Foreskin melanocyte (primary cell): ENCODE measurements at places on chromosomes 16 and 17.

GRCh38 chr16:27273670-27274423 is 5.3 kb upstream of the NSMCE1 start:
- no peak for DNase-seq

- DNase-seq, result no peak
These were observed at the start of gene ZNF750 for GRCh38 chr17:82839617-82840292. TSS of gene ZNF750 (minus strand) at chr17:82840022. CDS start at chr17:82832454, 7,568 bp downstream.

GRCh38 chr16:85902366-85903155 is 3.6 kb downstream of the IRF8 start:
- no peak for DNase-seq

DNA sequence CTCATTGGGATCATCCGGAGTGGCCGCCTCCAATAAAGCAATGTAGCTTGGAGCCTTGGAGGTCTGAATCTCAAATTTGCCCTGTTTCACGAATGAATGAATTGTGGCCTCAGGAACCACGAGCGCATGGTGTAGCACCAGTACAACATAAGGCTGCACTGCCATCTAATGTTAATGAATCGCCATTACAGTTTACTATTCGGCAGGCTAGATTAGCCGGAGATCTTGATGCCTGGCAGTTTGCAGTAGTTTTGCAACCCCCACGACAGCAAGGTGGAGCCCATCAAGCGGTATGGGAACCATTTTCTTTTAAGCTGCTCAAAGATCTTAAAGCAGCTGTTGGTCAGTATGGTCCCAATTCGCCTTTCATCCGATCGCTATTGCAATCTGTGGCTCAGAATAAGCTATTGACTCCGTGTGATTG is 18.8 kb downstream of the ALOX15B start:
- peak; percentile 68 for DNase-seq

- DNase-seq, result no peak
These were observed 91.6 kb upstream of the ZNF469 start for GRCh38 chr16:88290850-88291830.

DNA sequence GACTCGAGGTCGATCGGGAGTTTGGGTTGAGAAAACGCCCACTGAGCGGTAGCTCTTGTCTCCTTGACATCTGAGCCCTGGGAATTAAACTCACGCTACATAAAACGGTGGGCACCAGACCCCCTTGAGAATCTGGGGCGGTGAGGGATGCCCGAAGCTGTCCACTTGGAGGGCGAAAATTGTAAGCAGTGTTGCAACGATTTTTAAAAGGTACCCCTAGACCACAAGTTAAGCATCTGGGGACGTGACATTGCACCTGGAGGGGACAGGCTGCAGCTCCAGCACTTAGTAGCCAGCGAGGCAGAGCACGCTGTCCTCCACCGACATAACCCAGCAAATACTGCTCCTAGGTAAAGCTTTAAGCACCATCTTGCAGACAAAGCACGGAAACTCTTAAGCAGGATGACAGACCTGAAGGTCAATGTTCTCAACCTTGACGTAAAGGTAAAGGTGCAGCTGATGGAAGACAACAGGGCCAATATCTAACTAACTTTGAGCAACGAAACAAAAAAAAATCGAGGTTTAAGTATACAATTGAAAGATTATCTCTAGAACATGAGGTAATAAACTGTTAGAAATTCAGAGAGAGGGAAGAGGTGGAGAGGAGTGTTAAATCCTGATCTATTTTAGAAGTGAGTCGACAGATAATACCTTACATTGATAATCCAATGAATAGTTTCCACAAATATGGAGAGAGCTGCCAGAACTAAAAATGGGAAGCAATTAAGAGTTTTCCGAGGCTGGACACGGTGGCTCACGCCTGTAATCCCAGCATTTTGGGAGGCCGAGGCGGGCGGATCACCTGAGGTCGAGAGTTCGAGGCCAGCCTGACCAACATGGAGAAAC is 921 bp upstream of the CDR2 start:
- no peak for DNase-seq

- DNase-seq, result peak; percentile 91
These were observed 89.8 kb downstream of the CYB561 start for GRCh38 chr17:63356337-63356757.

DNA sequence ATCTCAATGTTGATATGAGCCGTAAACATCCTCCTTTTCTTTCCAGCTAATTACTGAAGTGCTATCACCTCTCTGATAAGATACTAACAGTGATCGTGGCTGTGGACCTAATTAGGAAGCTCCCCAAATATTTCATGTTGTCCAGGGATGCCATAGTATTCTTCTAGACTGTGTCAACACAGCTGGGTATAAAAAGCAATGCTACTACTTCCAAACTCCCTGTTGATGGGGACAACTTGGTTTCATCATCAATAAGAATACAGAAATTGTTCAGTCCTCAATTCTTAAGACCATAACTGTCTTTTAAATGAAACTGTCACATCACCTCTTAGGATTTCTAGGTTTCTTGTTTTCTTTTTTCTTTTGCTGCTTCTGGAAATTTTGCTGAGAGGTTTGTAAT is 530.6 kb downstream of the TOX3 start:
- no peak for DNase-seq

GRCh38 chr16:85203462-85203813 is 91.2 kb upstream of the CIBAR2 start:
- no peak for DNase-seq

DNA sequence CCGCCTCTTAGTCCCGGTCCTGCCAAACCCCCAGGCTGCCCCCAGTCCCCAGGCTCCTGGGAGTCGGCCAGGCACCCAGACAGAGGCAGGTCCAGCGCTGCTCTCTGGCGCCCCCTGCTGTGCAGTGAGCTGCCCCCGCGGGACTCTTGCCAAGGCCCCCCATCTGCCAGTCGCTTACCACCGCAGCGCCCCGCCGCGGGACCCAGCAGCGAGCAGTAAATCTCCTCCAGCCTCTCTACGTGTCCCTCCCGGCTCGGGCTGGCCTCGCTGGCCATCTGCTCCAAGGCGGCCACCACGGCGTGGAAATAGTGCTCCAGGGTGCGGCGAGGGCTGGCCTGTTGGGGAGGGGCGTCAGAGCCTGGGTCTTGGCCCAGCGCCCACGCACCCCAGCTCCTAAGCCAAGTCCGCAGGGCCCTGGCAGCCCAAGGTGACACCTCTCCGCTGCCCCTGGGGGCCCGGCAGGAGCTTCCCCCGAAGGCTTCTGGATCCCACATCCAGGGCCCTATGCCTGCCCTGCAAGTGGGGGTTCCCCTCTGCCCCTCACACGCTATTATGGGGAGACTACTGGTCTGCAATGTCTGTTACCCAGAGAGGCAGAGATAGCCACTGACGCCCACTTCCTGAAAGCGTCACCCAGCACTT is 33.7 kb upstream of the MFSD6L start:
- DNase-seq, result no peak

DNA sequence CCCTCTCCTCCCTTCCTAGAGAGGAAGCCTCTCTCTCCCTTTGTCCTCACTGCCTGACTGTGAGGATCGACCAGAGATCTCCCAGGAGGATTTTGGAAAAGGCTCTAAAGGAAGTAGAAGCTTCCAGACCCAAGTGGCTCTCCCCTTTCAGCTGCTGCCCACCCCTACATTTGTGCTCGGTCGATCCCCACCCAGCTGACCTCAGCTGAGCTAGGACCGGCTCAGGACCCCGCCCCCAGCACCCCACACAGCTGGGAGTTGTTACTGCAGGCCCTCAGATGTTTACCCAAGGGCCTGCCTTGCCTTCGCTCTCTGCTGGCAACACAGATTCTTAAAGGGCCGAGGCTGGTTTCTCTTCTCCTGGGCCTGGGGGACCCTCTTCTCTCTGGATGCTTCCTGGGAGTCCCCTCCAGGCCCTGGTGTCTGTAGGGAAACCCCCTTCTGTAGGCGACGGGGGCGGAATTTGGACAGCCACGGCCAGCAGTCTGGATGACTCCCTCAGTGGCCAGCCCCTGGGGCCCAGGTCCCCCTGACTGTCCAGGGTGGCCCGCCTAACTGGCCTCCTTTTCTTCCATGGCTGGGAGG is 26.9 kb upstream of the TIMP2 start:
- DNase-seq, result no peak

GRCh38 chr17:55140809-55141208 is 124.0 kb upstream of the HLF start:
- DNase-seq, result no peak

DNA sequence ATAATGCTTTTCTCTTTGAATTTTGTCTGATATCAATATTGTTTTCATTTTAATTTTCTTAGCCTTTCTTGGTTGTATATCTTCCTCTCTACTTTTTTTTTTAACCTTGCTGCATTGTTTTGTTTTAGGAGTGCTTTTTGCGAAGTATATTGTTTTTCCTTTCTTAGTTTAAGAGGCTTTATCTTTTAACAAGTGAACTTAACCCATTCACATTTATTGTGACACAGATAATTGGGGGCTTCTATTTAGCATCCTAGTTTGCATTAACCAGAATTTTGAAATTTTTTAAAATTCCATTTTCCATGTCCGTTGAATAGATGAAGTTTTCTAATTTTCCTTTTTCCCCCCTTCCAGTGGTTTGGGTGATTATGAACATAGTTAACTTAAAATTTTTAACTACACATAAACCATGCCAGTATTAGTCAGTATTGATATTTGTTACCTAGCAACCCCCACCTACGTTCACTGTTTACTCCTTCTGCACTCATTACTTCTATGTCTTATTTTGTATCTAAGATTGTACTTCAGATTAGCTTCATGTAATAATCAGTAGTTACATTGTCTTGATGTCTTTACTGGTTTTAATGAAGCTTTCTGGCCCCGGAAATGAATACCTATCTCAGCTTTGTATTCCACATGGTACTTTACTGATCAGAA is 44.4 kb downstream of the TNRC6A start:
- no peak for DNase-seq

DNA sequence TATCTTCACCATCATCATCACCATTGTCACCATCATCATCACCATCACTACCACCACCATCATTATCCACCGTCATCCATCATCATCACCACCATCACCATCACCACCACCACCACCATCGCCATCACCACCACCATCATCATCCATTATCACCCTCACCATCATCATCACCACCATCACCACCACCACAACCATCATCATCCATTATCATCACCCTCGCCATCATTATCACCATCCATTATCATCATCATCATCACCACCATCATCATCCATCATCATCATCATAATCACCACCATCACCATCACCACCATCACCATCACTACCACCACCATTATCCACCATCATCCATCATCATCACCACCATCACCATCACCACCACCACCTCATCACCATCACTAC is 95.6 kb downstream of the C16orf95 start:
- no peak for DNase-seq

DNA sequence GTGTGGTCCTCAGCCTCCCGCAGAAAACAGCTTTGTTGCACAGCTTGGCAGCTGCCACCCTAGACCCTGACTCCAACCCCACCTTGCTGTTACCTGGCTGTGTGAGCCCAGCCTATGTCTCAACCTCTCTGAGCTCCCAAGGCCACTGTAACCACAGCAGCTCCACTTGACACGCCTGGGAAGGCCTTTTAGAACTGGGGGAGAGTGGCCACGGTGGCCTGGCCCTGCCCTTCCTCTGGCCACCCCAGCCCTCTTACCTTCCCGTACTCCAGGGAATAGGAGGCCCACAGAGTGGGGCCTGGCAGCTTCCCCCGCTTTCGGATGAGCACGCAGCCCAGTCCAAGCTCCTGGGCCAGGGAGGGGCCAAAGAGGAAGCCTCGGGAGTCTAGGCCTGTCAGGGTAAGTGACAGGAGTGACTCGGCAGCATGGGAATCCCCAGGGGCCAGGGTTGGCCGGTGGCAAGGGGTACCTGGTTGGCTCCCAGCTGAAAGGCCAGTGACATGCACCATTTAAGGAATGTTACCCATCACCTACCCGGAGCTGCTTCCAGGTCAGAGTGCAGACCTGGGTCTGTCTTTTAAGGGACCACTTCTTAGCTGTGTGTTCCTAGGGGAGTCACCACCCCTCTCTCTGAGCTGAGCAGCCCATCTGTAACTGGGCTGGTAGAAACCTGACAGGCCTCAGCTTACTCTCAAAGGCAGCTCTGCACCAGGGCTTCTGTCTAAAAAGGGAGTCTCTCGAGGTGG is 1.4 kb downstream of the APRT start:
- DNase-seq, result no peak

- DNase-seq, result no peak
These were observed 7.8 kb upstream of the TMEM132E start for GRCh38 chr17:34571428-34572130.

GRCh38 chr16:75065521-75066149 is 50.9 kb downstream of the LDHD start:
- no peak for DNase-seq

GRCh38 chr16:58882292-58882691 is 148.2 kb upstream of the GOT2 start:
- DNase-seq, result no peak

GRCh38 chr17:57261084-57261461 is 4.8 kb downstream of the MSI2 start:
- no peak for DNase-seq
